ENCODE measurements at places on chromosomes 5 and 9.

DNA sequence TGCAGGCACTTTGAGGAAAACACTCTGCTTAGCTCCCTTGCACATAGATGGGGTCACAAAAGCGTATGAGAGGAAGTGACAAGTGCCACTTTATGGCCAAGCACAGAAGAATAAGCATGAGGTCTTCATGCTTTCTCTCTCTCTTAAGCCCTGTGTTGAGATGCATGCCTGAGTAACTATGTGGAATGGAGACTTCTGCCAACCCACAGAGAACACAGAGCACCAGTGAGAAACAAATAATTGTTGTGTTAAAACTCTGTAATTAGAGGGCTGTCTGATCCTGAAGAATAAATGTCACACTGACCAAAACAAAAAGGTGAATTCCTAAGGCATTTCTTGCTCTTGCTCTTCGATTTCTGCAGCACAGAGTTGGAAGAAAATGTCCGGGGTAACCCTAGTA is 488.5 kb downstream of the CTNND2 start:
- DNase-seq: no peak

- DNase-seq: no peak
Observed at GRCh38 chr9:75039801-75040200, 11.7 kb upstream of the CARNMT1 start.

GRCh38 chr9:757246-757881 is 84.1 kb upstream of the DMRT1 start:
- peak; percentile 31 for DNase-seq

- no peak for DNase-seq
Observed at GRCh38 chr9:94899464-94900221, 173.1 kb downstream of the AOPEP start.

- DNase-seq: no peak
Observed at GRCh38 chr5:64418013-64418412, 87.8 kb upstream of the RGS7BP start.

DNA sequence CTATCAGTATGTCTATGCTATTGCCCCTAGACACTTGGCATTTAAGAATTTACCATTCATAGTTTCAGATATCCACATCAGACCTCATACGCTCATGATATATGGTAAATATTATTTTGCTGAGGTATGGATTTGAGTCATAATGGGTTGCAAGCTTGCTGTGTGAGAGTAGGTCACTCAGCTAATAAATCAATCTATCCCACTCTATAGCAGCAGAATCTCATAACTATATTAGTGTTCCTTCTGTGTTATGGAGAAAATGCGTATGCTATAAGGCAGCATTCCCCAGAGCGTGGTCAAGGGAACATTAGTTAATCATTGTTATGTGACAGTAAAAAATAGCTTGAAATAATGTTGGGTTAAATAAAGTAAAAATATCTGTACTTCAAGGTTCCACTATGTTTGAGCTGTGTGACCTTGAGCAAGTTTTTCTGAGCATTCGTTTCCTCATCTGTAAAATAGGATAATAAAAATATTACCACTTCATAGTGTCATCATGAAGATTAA is 7.7 kb downstream of the TRIM32 start:
- no peak for DNase-seq

GRCh38 chr5:141966275-141966962 is 2.5 kb upstream of the RNF14 start:
- DNase-seq: no peak

DNA sequence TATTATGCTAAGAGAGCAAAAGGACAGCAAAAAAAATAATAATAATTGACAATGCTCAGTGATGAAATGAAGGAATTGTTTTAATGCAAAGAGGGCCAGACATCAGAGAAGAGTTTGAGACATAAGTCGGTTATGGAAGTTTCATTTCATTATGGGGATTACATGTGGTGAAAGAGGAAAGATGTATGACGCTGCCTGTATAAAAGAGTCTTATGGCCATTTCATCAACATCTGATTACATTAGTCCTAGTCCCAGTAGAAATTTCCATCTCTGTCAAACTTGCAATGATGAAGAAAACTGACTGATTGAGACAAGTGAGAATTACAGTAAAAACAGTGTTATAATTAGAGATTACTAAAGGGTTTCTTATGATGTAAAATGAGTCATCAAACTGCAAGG is 900.6 kb upstream of the CDH9 start:
- no peak for DNase-seq

GRCh38 chr9:90162819-90163218 is 479.8 kb downstream of the DIRAS2 start:
- DNase-seq: no peak

DNA sequence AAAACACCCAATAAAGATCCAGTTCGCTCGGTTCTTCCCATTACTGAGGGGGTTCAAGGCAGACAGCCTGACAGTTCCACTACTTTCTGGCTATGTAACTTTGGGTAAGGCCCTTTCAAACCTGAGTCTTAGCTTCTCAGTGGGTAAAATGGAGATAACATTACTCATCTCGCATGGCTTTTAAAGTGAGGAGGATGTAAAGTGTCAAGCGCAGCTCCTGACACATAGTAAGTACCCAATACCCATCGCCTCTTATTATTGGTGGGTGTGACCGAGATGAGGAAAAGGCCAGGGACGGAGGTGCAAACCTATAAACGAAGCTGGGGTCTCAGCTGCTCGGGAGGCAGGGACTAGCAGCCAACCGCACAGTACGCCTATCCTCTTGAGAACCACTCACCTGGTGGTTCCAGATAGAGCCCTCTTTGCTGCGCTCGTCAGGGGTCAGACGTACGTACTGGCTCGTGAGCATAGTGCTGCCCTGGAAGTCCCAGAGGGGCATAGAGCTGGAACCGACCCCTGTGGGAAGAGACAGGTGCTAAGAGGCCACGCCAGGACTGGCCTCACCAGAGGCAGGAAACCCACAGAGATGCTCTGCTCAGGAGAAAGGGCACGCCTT is 584 bp downstream of the LMAN2 start:
- DNase-seq: no peak

DNA sequence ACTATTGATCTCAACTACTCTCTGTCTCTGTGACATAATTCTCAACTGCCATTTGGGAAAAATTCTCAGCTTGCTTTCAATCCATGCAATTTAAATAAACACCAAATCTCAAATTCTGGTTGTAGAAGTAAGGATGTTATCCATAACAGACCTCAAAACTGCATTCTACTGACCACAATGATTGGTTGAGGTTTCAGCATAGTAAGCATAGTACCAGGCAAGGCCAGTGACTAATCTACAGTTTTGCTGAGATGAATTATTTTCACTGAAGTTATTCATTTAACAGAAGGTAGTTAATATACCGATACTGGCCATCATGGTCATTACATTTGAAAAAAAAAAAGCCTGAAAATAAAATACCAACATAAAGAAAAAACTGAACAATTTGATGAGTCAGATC is 488.0 kb upstream of the CDH18 start:
- DNase-seq: no peak

DNA sequence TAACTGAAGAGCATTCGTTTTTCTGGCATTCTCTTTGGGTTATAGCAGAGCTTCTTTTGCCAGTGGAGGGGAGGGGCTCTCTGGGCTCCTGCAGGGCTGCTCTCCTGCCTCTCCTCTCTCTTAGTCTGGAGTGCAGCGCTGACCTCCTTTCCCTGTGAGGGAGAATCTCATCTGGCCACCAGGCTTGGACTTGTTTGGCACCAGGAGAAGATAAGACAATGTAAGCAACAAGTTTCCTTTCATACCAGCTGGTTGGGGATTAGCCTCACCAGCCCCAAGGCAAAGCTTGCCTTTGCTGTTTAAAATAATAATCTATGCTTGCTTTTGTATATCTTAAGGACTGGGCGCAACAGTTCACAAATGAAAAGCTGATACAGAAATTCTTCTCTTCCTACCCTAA is 196.4 kb downstream of the TLE4 start:
- DNase-seq: peak; percentile 69

GRCh38 chr9:126860757-126861466 is 473 bp downstream of the ZBTB34 start:
- peak; percentile 23 for DNase-seq

DNA sequence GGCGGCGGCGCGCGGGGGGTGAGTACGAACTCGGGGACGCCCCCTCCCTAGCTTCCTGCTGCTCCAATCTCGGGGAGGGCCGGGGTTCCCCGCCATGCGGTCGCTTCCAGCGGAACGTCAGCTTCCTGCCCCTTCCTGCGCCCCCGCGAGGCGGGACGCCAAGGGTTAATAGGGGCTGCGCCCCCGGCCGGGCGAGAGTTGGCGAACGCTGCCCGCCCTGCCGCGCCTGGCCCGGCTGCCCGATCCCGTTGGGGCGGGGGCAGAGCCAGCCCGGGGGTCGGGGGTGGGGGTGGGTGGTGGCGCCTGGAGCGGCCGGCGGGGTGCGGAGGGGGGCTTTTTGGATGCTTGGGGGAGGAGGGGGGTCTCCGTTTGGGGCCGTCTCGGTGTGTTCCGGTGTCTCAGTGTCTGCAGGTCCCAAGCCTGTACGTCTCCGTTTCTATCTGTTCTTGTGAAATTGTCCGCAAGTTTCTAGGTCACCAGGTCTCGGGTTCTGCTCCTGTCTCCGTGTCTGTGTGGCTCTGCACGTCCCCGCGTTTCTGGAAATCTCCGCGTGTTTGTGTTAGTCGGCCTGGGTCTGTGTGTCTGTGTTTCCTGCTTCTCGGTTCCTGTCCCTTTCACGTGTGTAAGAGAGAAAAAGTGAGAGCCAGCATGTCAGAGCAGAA is 789 bp downstream of the COL27A1 start:
- DNase-seq: peak; percentile 31

- DNase-seq: no peak
Observed at GRCh38 chr5:65907135-65907534, 19.2 kb upstream of the ERBIN start.

GRCh38 chr9:83976372-83976771 is 3.6 kb downstream of the HNRNPK start:
- DNase-seq: no peak

GRCh38 chr5:969408-969839 is 39.2 kb upstream of the NKD2 start:
- peak; percentile 49 for DNase-seq

DNA sequence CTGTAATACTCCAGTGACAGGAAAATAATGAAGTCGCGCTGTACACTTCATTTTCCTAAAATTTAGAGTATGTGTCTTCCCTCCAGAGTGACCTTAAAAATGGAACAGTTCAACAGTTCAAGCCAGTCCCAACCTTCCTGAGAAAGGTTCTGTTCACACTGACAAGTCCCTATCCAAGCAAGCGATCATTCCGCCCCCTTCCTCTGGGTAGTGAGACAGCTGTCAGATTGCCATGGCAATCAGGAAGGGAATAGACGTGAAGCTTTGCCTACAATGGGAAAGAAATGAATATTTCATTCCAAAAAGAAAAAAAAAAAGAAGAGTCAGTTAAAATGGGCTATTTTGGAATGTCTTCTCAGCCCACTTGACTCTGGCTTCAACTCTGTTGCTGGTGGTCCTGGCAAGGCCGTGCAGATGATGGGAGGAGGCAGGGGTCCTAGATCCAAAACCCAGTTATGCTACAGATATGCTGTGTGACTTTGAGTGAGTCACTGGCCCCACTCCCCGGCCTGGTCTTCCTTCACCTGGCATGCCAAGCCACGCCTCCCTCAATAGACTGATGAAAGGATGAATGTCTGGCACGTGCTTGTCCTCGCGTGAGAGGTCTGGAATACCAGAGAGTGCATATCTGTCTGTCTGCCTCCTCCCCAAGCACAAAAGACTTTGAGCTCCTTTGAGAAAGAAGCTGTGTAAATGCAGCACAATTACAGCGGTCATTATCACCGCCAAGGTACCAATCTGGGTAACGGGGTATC is 165.8 kb upstream of the WWC1 start:
- DNase-seq: no peak

GRCh38 chr5:160187091-160187490 is 42.2 kb upstream of the FABP6 start:
- no peak for DNase-seq

DNA sequence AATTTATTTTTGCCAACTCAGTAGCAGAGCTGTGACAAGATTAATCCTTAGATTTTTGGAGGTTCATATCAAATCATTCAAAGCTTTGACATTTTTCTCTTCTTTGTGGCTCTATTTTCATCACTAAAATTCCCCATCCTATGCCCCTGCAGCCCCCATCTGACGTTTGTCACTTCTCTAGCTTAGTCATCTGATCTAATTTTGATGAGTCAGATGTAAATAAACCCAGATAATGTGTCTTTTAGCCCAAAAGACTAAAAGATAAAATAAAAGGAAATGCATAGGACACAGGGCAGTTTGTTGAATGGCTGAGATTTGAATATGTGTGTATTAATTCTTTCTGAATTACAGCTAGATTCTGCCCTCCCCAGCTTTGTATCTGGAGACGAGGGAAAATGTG is 897 bp upstream of the HSPB3 start:
- no peak for DNase-seq

- no peak for DNase-seq
Observed at GRCh38 chr5:75701856-75702255, 15.4 kb downstream of the POC5 start.

- DNase-seq: no peak
Observed at GRCh38 chr9:85484235-85484634, 257.5 kb downstream of the AGTPBP1 start.

GRCh38 chr5:67989456-67989855 is 226.1 kb upstream of the PIK3R1 start:
- DNase-seq: no peak

DNA sequence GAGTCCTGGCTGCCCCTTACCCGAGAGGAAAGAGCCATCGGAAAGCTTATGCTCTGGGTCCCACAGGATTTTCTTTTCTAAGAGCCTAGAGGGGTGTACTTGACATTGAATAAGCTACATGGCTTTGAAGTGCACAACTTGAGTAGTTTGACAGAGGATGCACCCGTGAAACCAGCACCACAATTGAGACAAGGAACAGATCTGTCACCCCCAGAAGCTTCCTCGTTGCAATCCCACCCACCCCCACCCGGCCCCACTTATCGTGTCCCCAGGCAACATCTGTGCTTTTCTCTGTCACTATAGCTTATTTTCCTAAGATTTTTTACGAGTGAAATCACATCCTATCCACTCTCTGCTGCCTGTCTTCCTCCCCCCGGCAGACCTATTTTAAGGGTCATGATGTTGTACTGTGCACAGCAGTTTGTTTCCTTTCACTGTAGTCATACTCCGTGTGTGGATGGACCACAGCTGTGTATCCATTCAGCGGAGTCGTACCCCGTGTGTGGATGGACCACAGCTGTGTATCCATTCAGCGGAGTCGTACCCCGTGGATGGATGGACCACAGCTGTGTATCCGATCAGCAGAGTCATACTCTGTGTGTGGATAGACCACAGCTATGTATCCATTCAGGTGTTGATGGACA is 8.8 kb upstream of the FCN2 start:
- peak; percentile 94 for DNase-seq

GRCh38 chr9:6133346-6134063 is 82.1 kb upstream of the IL33 start:
- no peak for DNase-seq

GRCh38 chr5:144487761-144488160 is 317.1 kb downstream of the KCTD16 start:
- no peak for DNase-seq
